Activated T-helper 2 cell treated with anti-CD3 and anti-CD28 coated beads, Interferon-gamma antibody, Interleukin-2, Interleukin-4, amounts not matched to agents 10 μg/mL and 5 μg/mL and 100 μg/mL, durations not matched to agents 14 hours and 24 hours and 36 hours (primary cell): ENCODE measurements at places on chromosomes 2 and 18. TPM values are rescaled to one million over a fixed set of nuclear protein-coding genes. Genes with fewer than 3 reads are reported as not detected.

- H3K4me3 ChIP-seq, result no peak overlapping the region
- H3K27ac ChIP-seq, result no peak overlapping the region
- peaks cover 8% of the 10 kb centered on the region for H3K27me3 ChIP-seq
- no peaks in the 10 kb centered on the region for H3K4me1 ChIP-seq
- H3K36me3 ChIP-seq, result no peaks in the 10 kb centered on the region
Measured at GRCh38 chr2:237511433-237511832, 24.4 kb downstream of the MLPH start.

DNA sequence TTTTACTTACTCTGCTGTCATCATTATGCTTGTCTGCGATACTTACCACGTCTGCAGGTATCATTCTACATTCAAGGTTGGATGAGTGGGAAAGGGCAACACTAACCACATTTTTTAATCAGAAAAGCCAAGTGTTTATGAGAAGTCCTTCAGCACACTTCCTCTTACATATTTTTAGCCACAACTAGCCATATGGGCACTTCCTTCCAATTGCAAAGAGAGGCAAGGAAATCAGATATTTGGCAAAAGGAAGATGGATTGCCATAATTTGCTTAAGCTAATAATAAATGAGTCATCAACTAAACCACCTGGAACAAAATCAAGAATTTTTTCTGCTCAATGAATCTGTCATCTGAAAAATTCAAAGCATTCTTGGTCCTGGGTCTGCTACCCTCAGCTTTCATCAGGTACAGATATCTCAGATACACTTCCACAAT is 16.7 kb upstream of the MRO start:
- H3K4me3 ChIP-seq, result no peak overlapping the region
- no peaks in the 10 kb centered on the region for H3K36me3 ChIP-seq
- H3K27ac ChIP-seq, result no peak overlapping the region
- H3K27me3 ChIP-seq, result peaks cover 11% of the 10 kb centered on the region
- no peak for DNase-seq
- peaks cover 3% of the 10 kb centered on the region for H3K4me1 ChIP-seq

DNA sequence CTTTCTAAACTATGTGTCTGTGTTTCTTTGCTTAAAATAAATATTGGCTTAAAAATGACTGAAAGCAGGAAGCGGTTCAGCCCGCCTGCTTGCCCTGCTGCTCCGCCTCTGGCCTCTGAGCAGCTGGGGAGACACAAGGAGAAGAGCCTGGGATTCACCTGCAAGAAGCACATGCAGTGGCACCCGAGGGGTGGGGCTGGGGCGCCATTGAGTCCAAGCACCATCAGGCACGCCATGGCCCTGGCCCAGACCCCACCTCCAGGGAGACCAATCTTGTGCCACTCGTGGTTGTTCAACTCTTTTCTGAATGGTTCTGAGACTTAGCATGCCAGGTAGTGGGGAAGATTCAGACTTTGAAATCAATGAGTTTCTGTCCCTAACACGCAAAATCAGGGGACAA is 495.5 kb upstream of the MYT1L start:
- H3K4me3 ChIP-seq, result no peak overlapping the region
- no peaks in the 10 kb centered on the region for H3K27me3 ChIP-seq
- no peaks in the 10 kb centered on the region for H3K4me1 ChIP-seq
- DNase-seq, result no peak

- H3K36me3 ChIP-seq, result no peaks in the 10 kb centered on the region
- peaks cover 12% of the 10 kb centered on the region for H3K4me1 ChIP-seq
- H3K27me3 ChIP-seq, result peaks cover 33% of the 10 kb centered on the region
- no peak overlapping the region for H3K27ac ChIP-seq
Measured at GRCh38 chr2:206558492-206558891, 83.8 kb upstream of the FAM237A start.

DNA sequence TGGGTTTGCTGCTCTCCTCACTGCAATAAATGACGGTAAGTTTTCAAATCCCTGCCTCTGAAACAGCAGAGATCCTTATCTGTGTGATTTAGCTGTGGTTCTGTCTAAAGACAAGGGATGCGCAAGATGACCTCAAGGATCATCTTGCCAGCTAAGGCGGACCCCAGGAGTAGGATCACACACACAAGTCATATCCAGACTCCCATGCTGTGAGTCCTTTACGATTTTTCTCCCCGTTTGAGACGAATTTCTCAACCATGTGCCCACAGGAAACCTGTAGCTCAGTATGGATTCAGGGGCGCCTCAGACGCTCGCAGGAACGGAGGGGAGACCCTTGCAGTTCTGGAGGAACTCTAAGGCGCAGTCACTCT is 11.1 kb upstream of the DCTN1 start:
- peak overlapping the region; percentile 76 for H3K27ac ChIP-seq
- peaks cover 6% of the 10 kb centered on the region for H3K27me3 ChIP-seq
- H3K4me3 ChIP-seq, result peak overlapping the region; percentile 92
- H3K36me3 ChIP-seq, result no peaks in the 10 kb centered on the region

DNA sequence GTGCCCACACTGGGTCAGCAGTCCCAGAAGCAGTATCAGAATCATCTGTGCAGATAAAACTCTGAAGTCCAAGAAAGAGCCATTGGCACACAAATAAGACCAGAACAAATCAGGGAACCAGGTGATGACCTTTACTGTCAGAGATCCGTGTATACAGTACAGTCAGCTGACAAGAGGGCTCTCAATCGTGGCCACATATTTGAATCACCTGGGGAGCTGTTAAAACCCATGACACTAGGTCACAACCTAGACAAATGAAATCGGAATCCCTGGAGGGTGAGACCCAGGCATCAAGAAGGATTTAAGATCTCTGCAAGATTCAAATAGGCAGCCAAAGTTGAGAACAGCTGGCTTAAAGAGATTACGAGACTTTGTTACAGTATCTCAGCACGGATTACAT is 807.1 kb downstream of the RNF144A start:
- peaks cover 59% of the 10 kb centered on the region for H3K4me1 ChIP-seq
- no peak for DNase-seq
- H3K27ac ChIP-seq, result peak overlapping the region; percentile 90
- peak overlapping the region; percentile 89 for H3K4me3 ChIP-seq

PDE1A gene
- not detected in 2 replicates for total RNA-seq

SKOR2 gene
- not detected in 2 replicates for total RNA-seq

C2orf66 gene
- total RNA-seq, result 0.25 TPM in 2 replicates

ADGRF3 gene
- 1.6 and 3.1 TPM in 2 replicates for total RNA-seq

ELOA2 gene
- total RNA-seq, result not detected in 2 replicates

SFT2D3 gene
- total RNA-seq, result 4.5 and 5.9 TPM in 2 replicates
